Hematopoietic multipotent progenitor cell treated with erythropoietin and hydrocortisone succinate and interleukin-3 and kit ligand, for 15 days (in vitro differentiated cells): ENCODE measurements at places on chromosomes 6 and 20.

GRCh38 chr6:30542404-30542725 is 13.9 kb downstream of the GNL1 start:
- DNase-seq = no peak

GRCh38 chr6:47438481-47439347 is 38.9 kb upstream of the CD2AP start:
- DNase-seq = no peak

- no peak for DNase-seq
These were observed 372.3 kb downstream of the EPHA7 start for GRCh38 chr6:93047033-93047432.

- DNase-seq = no peak
These were observed 100.0 kb downstream of the ATG5 start for GRCh38 chr6:106225581-106225980.
